ENCODE measurements at places on chromosomes 7 and 10.

- DNase-seq, result no peak
Measured at GRCh38 chr7:99485094-99485493, 12.4 kb downstream of the ZNF789 start.

DNA sequence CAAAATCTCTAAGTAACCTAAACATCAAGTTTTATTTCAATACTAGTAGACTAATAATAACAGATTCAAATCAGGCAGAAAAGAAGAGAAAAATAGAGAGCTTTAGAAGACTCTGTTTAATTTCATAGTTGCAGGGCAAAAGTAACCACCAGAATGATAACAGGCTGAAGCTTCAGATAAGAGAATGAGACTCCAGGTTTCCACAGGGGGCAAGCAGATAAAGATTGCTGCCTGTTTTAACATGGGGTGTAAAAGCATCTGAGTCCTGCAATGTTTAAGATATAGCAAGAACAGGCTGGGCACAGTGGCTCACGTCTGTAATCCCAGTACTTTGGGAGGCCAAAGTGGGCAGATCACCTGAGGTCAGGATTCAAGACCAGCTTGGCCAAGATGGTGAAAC is 11.0 kb downstream of the CROT start:
- DNase-seq, result no peak

DNA sequence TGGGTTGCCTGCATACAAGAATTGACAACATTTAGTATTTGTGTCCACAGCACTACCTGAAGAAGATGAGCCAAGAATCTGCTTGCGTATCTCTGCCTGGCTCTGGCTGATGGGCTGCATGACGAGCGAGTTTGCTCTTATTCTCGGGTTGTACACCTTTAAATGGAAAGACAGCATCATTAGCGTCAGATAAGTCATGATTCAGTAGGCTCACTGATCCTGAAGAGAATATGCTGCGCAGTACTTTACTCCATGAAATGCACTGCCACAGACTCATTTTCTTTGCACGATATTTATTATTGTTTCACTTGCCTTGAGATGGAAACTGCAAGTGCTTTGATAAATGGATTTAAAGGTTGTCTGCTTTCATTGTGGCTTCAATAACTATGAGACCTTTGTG is 28.6 kb downstream of the DHX32 start:
- no peak for DNase-seq

DNA sequence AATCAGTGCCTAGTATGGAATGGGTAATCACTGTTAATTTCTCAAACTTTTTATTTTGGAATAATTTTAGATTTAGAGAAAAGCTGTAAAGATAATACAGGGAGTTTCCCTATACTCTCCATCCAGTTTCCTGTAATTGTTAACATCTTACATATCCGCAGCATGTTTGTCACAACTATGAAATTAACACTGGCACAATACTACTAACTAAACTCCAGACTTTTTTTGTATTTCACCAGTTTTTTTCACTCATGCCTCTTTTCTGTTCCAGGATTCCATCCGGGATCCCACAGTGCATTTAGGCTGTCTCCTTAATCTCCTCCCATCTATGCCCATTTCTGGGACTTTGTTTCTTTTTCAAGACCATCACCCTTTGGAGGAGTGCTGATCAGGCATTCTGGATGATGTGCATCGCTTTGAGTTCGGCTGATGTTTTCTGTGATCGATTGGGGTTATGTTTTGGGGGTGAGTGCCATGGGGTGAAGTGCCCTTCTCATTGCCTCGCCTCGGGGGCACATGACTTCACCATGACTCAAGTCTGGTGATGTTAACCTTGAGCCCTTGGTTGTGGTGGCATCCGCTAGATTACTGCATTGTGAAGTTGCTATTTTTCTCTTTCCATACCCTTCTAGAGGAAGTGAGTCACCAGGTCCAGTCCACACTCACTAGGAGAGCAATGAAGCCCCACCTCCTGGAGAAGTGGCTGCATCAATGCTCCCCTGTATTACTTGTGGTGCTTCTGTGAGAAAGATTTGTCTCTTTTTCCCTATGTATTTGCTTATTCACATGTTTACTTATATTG is 43.9 kb upstream of the GRB10 start:
- DNase-seq, result no peak

GRCh38 chr7:155799514-155799913 is 12.7 kb downstream of the SHH start:
- no peak for DNase-seq

DNA sequence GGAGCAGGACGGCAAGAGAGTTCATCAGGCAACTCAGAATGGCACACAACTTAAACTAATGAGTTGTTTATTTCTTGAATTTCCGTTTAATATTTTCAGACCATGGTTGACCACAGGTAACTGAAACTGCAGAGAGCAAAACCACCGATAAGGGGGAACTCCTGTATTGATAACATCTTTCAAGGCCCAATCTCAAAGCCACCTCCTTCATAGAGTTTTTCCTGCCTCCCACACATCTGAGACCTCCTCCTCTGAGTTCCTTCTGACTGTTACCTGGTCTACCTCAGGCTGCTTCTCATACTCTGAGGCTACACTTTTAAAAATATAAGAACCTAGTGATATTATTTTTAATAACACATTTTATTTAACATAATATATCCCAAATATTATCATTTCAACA is 341.5 kb upstream of the NPVF start:
- DNase-seq, result no peak

GRCh38 chr7:142364551-142364950 is 106.7 kb upstream of the PRSS58 start:
- no peak for DNase-seq

DNA sequence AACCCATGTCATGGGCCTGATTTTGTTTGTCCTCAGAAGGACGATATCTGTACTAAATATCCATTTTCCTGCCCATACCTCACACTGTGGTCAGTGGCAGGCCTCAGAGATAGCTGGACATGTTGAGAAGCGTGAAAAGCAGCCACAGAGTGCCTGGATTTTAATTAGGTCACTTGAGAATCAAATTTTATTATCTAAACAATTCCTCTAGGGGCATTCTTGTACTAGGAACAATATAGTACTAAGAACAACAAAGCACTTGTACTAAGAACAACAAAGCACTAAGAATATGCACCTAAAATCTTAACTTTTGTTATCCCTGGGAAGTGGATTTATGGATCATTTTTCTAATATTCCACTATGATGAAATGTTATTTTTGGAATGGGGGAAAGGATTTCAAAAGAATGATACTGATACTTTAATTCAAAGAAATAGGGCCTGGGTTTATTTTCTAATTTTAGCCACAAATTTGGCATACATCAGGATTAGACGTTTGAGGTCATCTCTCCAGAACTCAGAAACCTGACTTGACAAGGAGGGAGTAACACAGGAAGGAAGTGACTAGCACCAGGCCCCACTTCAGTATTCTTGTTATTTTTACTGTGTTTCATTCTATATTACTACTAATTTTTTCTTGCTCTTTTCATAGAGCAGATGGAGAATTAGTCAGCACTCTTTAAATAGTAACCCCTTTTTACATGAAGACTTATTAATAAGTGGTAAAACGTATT is 112.2 kb downstream of the EXOC4 start:
- DNase-seq, result no peak

- no peak for DNase-seq
Measured at GRCh38 chr10:32600317-32600716, 154.4 kb downstream of the CCDC7 start.

DNA sequence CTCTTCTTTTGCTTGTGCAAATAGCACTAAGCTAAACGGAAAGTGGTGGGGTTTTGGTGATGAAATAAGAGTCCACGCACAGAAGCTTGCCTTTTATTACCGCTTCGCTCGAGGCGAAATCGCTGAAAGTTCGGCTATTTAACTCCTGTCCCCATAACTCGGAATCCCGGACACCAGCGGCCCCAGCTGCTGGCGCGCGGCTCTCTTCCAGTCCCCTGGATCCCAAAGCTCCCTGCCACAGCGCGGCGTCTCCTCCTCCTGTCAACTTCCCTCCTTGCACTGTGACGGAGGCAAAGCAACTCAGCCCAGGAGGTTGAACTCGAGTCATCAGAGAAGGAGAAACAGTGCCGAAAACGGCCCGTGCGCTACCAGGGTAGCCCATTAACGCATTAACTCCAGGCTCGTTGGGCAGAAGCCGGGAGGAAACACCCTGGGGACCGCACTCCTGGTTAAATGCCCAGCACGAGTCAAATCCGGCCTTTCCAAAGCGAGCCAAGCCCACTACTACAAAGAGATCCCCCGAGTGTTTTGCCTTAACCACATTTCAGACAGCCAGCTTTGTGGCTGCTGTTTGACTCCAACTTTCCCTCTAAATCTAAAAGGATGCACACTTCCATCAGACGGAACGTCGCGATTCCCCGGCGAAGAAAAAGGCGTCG is 1.3 kb downstream of the SEMA3D start:
- DNase-seq, result no peak

DNA sequence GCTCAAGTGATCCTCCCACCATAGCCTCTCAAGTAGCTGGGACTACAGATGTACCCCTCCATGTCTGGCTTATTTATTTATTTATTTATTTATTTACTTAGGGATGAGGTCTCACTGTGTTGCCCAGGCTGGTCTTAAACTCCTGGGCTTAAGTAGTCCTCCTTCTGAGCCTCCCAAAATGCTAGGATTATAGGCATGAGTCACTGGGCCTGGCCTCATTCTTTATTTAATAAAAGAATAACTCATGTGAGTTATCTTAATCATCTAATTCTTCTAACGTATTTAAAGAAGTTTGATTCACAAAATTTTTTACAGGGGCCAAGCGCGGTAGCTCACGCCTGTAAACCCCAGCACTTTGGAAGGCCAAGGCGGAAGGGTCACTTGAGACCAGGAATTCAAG is 8.0 kb upstream of the SLC26A4 start:
- DNase-seq, result no peak

DNA sequence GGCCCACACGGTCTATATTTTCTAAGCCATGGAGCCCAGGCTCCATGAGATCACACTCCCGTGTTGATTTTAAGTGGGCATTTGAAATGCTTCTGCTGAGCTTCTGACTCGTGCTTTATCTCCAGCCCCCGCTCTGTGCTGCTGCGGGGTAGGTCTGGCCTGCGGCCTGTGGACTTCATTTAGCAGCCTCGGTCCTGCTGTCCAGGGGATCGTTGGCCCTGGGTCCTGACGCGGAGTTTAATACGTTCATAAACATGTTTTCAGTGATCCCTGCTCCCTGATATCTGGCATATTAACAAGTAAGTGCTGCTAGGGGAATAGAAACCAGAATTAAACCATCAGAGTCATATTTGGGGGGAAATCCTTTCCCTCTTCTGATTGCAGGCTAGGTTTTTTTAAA is 540.3 kb upstream of the MGMT start:
- DNase-seq, result no peak

- DNase-seq, result no peak
Measured at GRCh38 chr7:48458701-48459524, 287.7 kb downstream of the ABCA13 start.

- DNase-seq, result no peak
Measured at GRCh38 chr7:129176916-129177710, 11.3 kb upstream of the SMO start.

DNA sequence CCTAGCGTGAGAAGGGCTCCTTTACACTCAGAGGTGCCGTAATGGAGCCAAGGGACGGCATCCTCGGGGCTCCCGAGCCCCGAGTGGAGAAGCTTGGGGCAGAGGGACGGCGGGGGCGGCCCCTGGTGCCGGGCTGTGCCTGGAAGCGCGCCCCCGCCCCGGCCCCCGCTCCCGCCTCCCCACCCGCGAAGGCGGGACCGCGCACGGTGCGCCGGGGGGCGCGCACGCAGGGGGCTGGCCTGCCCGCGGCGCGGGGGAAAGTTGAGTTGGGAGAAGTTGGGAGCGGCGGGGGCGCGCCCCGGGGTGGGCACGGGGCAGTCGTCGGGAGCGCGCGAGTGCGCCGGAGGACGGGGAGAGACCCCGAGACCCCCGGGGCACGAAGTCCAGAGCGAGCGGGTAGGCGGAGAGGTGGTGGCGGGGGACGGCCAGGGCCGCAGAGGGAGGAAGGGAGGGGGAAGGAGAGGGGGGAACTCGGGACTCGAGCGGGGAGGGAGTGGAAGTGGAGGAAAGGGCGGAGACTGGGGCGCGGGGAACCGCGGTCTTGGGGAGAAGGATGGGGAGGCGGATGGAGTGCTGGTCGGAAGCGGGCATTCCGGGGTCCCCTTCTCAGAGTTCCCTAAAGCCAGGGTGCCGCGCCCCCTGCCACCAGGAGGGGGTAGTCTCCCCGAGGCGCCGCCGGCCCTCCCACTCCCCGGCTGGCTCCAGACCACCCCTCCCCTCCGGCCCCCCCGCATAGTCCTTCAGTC is at the start of gene SLC4A2:
SLC4A2 (plus strand) TSS at position 223 of the 746 bp plus-strand sequence. CDS start 2,399 bp downstream, outside the sequence.
- DNase-seq, result peak; percentile 49

DNA sequence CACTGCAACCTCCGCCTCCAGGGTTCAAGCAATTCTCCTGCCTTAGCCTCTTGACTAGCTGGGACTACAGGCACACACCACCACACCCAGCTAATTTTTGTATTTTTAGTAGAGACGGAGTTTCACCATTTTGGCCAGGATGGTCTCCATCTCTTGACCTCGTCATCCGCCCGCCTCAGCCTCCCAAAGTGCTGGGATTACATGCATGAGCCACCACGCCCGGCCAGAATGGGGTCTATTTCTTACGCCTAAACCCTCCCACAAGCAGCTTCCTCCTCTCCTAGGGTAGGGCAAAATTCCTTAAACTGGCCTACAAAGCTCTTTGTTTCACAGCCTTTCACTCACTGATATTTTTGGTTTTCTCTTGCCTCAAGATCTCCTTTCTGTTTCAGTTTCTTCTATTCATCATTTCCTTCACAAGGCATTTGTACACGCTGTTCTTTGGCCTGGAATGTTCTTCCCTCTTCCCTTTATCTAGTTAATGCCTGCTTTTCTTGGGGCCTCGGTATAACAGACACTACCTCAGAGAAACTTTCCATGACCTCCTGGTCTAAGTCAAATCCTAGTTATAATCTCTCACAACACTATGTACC is 6.7 kb downstream of the CPEB3 start:
- no peak for DNase-seq

- peak; percentile 10 for DNase-seq
Measured at GRCh38 chr10:5581670-5582566, 57.2 kb downstream of the CALML3 start.

DNA sequence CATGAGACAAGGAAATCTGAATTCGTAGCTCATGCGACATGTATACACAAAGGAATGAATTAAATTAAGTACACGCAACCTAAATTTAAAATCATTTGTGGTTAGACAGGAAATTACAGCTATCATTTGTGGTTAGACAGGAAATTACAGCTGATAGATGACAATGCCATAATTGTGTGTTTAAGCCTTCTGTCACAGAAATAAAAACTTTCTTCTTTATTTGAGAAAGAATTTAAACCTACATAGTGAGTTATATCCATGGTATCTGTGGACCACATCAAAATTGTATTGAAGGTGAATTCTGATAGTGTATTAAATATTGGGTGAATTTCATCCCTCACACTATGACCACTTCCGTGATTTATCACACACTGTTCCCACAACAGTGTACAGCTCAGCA is 362.9 kb downstream of the MAGI2 start:
- no peak for DNase-seq

DNA sequence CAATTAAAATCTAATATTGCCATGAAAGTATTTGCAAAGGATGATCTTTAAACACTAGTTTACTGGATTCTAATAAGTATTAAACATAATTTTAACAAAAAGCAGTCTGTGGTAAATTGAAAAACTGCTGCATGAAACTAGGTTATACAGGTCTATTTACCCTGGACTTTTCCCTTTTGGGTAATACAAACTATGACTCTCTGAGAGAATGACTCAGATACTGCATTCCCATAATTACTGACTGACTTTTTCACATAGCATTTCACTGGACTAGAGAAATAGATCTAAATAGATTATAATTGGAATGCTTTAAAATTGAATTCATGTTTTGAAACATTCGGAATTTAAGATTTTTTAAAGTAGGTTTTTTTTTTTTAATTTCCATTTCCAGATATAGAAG is 395.7 kb downstream of the THSD7A start:
- DNase-seq, result no peak

All from CD4-positive, alpha-beta T cell treated with Interleukin-15 for 1 hour (primary cell).